Cortex of kidney (tissue), 1 donor: ENCODE measurements at places on chromosomes 11 and 22.

DNA sequence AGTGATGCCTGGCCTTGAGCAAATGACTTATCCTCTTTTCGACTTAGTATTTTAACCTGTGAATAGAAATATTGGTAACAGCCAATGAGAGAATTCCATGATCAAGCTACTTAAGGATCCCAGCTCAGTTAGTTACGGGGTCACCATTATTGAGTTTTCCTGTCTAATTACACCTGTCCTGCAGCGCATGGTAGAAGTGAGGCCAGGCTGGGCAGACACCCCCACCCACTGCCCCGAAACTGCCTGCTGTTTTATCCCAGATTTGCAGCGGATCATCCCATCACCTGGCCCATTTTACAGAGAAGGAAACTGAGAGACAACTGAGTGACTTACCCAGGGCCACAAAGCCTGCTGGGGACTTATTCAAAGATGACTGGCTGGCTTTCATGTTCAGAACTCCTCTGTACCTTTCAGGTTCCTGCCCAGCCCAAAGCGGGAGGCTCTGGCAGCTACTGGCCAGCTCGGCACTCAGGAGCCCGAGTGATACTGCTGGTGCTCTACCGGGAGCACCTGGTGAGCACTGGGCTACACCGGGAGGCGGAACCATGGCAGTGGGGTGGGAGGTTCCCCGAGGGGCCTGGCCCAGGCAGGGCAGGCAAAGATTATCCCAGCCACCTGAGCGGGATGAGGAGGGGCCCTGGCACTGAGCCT lies 1.4 kb downstream of the MUS81 start:
- no peak for DNase-seq

DNA sequence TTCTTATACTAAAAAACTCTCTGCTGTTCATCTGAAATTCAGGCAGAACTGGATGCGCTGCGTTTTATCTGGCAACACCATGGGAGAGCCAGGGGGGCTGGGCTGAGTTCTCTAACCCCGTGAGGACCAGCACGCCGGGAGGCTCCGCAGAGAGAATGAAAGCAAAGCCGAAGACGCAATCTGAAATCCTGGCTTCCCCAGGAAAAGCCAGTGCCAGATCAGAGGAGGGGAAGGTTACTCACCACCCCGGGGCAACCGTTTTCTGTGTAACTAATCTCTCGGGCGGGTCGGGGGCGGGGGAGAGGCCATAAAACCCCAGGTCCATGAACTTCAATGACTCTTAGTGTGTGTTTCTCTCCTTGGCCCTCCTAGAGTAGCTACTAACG lies 99.4 kb downstream of the SHANK2 start:
- no peak for DNase-seq

GRCh38 chr11:125308246-125308645 lies 143.7 kb downstream of the PKNOX2 start:
- DNase-seq: no peak

GRCh38 chr11:116689413-116690127 lies 83.2 kb downstream of the BUD13 start:
- no peak for DNase-seq

- no peak for DNase-seq
Measured at GRCh38 chr11:126607374-126607773, 251.9 kb downstream of the ST3GAL4 start.

GRCh38 chr11:69333879-69334278 lies 39.9 kb downstream of the MYEOV start:
- DNase-seq: no peak

DNA sequence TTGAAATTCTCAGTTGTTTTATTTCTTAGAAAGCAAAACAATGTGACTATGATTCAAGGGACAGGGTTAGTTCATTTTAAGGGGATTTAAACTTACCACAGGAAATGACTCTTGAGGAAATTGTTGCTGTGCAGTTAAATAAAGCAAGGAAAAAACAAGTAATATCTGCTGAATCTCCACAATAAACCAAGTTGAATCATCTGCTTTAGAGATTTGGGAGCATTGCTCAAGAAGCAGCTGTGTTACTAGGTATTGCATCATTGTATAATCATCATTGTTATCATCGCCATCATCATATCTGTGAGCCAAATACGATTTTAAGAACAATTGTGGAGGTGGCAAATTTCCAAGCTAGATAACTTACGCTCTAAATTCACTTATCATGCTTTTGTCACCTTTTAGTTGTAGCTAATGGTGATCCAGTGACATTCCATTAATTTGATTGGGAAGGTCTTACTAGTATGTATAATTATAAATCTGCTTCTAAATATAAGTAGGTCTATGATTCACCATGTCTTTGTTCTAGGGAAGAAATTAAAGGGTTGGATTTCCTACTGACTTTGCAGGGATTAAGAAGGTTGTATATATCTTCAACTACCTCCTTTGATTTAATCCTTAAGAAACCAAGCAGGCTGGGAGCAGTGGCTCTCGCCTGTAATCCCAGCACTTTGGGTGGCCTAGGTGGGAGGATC lies 19.9 kb downstream of the MMP10 start:
- DNase-seq: no peak

DNA sequence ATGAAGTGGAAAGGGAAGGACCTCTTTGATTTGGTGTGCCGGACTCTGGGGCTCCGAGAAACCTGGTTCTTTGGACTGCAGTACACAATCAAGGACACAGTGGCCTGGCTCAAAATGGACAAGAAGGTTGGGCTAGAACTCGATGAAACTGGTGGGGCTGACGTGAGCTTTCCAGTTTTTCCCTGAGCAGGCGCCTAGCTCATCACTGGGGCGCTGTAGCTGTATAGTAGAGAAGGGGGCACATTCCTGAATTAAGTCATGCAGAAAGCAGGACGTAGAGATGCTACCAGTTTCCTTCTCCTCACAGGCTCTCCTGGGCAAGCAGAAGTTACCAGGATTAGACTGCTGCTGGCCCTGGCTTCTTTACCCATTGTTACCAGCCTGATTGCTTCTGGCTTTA lies 33.3 kb downstream of the NF2 start:
- no peak for DNase-seq

DNA sequence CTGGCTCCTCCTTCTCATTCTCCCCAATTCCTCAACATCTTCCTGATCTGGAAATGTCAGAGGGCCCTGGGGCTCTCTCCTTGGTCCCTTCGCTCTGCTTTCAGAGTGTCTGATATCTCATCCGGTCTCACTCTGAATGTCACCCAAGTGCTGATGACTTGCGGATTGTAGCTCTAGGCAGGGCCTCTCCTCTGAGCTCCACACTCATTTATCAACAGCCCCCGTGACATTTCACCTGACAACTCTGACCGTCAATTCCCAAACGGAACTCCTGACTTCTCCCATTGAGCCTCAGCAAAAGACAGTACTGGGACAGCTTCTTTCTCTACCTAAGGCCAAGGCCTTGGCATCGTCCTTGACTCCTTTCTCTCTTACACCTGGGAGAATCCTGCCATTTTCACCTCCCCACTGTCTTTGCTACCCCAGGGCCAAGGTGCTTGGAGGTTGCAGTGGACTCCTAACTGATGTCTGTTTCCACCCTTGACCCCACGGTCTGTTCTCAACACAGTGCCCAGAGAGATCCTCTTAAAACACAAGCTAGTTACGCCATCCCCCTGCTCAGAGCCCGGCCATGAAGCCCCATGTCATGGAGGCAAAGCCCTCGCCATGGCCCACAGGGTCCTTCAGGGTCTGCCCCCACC lies 57.5 kb upstream of the THY1 start:
- no peak for DNase-seq
